Spinal cord (tissue), 10 donors: ENCODE measurements at places on chromosomes 7 and 10.

GRCh38 chr7:12360948-12361347, 42.7 kb downstream of the VWDE start:
- DNase-seq, result no peak

- DNase-seq, result no peak
These were observed 538.9 kb downstream of the INHBA start for GRCh38 chr7:41163991-41164390.

GRCh38 chr7:130069179-130069977, 956 bp upstream of the KLHDC10 start:
- DNase-seq, result no peak

- peak; percentile 94 for DNase-seq
These were observed at the start of gene RBM17 for GRCh38 chr10:6088721-6089333. TSS of gene RBM17 (plus strand) at chr10:6089034. CDS start at chr10:6097066, 8,032 bp downstream.

DNA sequence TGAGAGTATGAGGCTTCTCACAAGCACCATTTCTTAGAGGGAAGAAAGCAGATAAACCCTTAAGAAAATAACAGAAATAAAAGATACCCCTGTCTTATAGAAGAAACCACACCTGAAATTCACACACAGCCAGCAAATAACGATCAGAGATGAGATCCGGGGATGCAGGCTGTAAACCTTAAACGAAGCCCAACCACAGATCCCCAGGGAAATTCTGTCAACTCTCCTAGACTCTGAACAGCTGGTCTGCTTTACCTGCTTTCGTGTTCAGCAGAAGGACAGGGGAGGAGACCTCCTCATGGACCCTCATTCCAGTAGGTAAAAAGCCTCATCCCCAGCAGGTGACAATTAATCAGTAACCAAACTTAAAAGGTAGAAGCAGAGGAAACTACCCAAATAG, 45.0 kb downstream of the VOPP1 start:
- peak; percentile 65 for DNase-seq

- no peak for DNase-seq
These were observed 144.1 kb downstream of the SRPK2 start for GRCh38 chr7:105244594-105244993.

- DNase-seq, result no peak
These were observed 49.5 kb upstream of the FAM180A start for GRCh38 chr7:135798095-135798494.

- DNase-seq, result no peak
These were observed 23.9 kb upstream of the CALD1 start for GRCh38 chr7:134755422-134756022.

GRCh38 chr10:125774581-125775191, 935 bp downstream of the MMP21 start:
- no peak for DNase-seq

DNA sequence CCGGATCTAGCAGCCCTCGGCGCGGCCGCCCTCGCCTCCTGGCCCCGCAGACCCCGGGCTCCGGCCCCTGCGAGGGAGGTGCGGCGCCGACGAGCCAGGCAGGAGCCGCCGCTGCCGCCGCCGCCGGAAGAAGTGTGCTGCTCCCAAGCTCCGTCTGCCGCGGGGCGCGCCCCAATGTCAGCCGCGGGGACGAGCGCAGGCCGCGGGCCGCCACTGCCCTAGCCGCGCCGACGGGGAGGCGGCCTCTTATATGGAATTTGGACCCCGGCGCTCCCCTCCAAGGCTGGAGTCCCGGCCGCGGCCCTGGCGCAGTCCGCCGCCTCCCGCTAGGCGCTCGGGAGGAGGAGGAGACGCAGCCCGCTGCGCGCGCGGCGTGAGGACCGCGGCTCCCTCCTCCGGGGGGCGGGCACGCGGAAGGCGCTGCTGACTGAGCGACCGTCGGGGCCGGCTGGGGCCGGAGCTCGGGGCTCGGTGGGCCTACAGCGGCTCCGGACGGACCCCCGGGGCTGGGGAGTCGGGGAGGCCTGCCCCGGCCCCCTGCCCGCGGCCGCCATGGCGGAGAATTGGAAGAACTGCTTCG, at the start of gene TRIM8:
TSS of gene TRIM8 (plus strand) at position 414 of the 580 bp plus-strand sequence. CDS start at position 553, 139 bp downstream.
- no peak for DNase-seq

GRCh38 chr10:132943058-132943790, 854 bp upstream of the CFAP46 start:
- no peak for DNase-seq

DNA sequence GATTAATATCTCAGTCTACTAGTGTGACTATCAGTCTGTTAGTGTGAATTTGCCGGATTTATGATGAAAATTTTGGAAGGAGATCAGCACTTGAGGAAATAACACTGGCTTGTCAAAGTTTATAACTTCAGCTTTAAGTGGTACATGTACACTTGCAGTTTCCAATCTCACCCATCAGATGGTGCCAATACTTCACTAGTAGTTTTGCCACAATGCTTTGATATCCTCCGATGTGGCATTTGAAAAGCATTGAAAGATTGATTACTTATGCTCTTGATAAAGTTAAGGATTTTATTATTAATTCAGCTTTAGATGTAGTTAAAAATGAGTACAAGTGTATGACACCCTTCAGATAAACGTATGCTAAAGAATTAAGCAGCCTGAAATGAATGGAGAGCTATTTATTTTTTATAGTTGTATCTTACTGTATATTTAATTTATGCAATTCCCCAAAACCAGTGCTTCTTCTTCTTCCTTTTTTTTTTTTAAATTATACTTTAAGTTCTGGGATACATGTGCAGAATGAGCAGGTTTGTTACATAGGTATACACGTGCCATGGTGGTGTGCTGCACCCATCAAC, 98.2 kb downstream of the ANLN start:
- peak; percentile 47 for DNase-seq

DNA sequence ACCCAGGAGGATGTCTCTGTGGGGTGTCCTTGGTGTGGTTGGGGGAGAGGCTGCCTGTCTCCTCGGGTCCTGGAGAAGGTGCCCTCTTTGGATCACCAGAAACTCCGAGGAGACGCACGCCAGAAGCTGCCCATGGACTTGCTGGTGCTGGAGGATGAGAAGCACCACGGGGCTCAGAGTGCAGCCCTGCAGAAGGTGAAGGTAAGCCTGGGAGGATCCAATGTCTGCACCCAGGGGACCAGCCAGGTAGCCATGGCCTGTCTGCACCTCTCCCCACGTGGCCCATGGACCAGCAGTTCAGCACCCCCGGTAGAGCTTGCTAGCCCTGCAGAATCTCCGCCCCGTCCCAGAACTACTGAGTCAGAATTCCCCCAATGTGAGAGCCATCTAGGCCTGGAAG, 5.1 kb downstream of the ANKRD2 start:
- no peak for DNase-seq

DNA sequence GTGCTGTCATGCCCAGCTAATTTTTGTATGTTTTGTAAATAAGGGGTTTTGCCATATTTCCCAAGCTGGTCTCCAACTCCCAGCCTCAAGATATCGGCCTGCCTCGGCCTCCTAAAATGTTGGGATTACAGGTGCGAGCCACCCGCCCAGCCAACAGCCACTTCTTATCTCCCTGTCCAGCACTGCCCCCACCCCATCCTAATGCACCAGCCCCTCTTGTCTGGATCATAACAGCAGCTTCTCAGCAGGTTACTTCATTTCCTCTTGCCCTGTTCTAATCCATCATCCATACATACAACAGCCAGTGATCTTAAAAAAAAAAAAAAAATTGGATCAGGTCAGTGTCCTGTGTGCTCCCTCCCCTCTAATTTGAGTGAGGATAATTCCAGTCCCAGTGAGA, 12.8 kb upstream of the FRAT2 start:
- DNase-seq, result no peak

- DNase-seq, result no peak
These were observed 123.9 kb upstream of the SLC13A1 start for GRCh38 chr7:123323689-123324088.

GRCh38 chr7:54550471-54550870, 8.3 kb downstream of the VSTM2A start:
- DNase-seq, result no peak

GRCh38 chr7:157785486-157786186, 448.8 kb downstream of the DNAJB6 start:
- no peak for DNase-seq

- no peak for DNase-seq
These were observed 243.0 kb upstream of the KLF6 start for GRCh38 chr10:4028027-4028471.

- DNase-seq, result no peak
These were observed 21.6 kb upstream of the GIMAP2 start for GRCh38 chr7:150663802-150664494.

- DNase-seq, result no peak
These were observed 11.5 kb upstream of the OGA start for GRCh38 chr10:101829561-101830315.

- DNase-seq, result no peak
These were observed 363.9 kb downstream of the GALNT17 start for GRCh38 chr7:71495828-71496227.

DNA sequence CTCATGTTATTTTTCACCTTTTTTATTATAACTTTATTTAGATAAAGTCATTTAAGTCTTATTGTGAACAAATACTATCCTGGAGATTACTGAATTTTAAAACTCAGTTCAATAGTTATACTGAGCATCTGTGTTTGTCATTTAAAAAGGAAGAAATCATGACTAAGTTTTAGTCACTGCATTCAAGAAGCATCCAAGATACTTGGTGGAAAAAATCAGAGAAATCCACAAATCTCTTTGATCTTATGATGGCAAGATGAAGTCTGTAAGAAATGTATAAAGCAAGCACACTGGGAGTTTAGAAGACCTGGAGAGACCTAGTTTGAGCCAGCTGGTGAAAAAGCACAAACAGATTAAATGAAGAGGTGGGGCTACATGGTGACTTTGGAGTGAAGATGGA, 529.8 kb upstream of the IGFBP3 start:
- no peak for DNase-seq

DNA sequence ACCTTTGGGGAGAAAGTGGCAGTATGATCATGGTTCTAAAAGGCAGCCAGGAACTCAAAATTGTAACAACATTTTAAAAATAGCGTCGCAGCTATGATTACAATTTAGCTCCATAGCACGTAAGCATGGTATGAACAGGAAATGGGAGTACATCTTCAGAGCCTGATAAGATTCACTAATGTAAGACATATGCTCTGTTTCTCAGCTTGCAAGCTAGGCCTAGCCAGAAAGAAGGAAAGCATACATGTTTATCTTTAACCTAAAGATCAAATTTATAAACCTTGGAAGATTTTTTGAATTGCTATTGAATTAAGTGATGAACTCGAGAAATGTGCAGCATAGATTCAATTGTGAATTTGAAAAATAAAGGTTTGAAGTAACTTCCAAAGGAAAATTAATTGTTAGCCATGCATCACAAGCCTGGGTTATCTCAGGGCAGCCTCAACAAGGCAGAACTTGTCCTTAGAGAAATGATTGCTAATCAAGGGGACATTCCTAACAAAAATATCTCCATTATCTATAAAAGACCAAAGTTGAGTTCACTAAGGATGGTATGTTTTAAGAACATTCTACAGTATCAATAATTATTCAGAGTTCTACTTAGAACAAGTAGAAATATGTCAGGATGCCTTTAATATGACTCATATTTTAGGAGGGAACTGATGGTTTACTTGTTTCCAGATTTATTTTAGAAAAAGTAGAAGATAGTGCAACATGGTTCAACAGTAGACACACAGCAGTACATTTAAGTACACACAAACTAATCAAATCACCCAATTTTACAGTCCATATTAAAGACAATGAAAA, 38.8 kb upstream of the SEPTIN7 start:
- no peak for DNase-seq

DNA sequence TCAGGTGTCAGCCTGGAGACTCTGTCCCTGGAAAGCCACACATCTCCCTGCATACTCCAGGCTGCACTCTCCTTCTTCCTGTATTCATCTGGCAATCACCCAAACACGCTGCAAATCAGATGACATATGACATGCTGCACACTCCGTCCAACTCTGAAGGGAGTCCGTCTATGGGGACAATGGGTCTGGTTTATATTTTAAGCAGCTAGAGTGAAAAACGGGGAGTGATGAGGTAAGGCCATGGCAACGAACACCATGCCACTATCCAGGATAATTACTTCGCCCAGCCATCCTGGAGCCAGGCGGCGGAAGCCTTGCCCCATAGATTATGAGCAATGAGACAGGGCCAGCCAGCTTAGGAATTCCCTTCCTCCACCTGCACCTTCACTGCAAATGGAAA, 140.1 kb downstream of the PLXNA4 start:
- no peak for DNase-seq

- DNase-seq, result no peak
These were observed 66.0 kb upstream of the TNS3 start for GRCh38 chr7:47647918-47648250.

GRCh38 chr10:132434405-132435005, 37.5 kb downstream of the PWWP2B start:
- DNase-seq, result no peak

GRCh38 chr10:119393019-119393418, 149.5 kb downstream of the RGS10 start:
- no peak for DNase-seq

DNA sequence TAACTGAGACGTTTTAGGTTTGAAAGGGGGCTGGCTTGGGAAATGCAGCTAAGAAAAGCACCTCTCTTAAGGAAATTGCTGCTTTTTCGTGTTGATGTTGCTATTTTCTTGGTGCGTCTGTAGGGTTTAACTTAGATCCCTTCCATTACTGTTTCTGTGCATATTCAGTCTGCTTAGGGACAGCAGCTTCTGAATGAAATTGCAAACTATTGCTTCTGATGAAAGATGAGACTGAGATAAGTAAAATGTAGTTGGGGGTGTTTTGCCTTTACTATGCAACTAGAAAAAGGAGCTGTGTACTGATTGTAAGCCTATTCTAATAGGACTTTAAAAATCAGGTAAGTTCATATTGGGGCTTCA, 772 bp downstream of the HDAC9 start:
- no peak for DNase-seq

DNA sequence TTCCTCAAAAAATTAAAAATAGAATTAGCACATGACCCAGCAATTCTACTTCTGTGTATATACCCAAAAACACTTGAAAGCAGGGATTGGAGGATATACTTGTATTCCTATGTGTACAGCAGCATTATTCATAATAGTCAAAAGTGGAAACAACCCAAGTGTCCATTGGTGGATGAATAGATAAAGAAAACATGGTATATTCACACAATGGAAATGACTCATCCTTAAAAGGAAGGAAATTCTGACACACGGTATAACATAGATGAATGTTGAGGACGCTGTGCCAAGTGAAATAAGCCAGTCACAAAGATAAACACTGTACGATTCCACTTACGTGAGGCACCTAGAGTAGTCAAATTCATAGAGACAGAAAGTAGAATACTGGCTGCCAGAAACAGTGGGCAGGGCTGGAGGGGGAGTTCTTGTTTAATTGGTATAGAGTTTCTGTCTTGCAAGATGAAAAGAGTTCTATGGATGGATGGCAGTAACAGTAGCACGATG, 26.6 kb upstream of the KAT6B start:
- no peak for DNase-seq

- no peak for DNase-seq
These were observed 22.4 kb upstream of the FAM13C start for GRCh38 chr10:59384761-59385160.

- DNase-seq, result no peak
These were observed 443.3 kb downstream of the GFRA1 start for GRCh38 chr10:115829521-115830205.
